ENCODE measurements at places on chromosomes 2 and 18.

DNA sequence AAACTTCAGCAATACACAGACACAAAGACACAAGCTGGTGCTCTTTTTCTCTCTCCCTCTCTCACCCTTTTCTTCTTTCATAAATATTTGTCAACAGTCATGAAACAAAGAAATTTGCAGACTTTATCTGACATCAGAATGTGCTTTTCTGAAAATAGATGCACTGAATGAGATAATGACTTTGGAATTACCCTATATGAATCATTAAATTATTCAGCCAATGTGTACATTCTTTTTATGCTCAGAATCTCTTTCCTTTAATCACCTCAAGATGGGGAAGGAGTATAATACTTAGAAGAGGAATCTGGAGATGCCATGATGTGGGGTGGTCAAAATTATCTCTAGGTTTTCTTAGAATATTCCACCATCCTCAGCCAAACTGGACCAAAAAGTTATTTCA is 289.9 kb downstream of the LRRTM1 start:
- H3K27ac ChIP-seq: no peak overlapping the region
- H3K4me1 ChIP-seq: no peaks in the 10 kb centered on the region
- H3K4me3 ChIP-seq: no peak overlapping the region
- H3K36me3 ChIP-seq: no peaks in the 10 kb centered on the region

DNA sequence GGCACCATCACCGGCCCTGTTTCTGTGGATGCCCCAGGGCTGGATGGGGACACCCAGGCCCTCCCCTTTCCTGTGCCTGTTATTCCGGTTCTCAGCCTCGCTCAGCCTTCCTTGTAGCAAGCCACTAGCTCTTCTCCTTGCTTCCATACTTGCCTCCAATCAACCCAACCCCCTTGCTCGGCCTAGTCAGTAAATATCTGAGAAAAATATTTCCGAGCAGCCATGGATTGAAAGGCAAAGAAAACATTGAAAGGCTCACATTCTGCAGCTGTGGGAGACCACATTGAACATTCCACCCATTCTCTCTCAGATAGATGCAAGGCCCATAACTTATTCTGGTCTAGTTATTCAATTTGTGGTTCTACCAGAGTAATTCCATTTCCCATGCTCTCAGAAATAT is 114.9 kb downstream of the SPP2 start:
- H3K36me3 ChIP-seq: no peaks in the 10 kb centered on the region
- no peak overlapping the region for H3K27ac ChIP-seq
- H3K4me3 ChIP-seq: no peak overlapping the region
- DNase-seq: no peak
- peaks cover 19% of the 10 kb centered on the region for H3K4me1 ChIP-seq

DNA sequence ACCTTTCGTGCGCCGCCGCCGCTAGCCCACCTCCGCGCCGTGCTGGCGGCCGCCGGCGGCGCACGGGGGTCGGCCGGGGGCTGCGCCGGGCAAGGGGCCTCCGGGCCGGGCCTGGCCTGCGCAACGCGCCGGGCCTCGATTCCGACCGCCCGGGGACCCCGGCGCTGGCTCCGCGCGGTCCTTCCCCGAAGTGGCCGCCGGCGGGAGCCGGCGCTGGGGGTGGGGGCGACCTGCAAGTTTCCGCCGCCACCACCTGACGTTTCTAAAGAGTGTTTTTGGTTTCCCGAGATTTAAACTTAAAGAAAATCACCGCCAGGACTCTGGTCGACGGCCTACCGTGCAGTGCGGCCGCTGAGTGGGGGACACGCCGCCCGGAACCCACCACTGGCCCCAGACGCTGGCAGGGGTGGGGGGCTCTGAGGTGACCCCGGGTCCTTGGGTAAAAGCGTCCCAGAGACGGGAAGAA is 3.8 kb upstream of the GATA6 start:
- no peak overlapping the region for H3K27ac ChIP-seq
- DNase-seq: no peak
- no peaks in the 10 kb centered on the region for H3K36me3 ChIP-seq
- H3K27me3 ChIP-seq: peaks cover 80% of the 10 kb centered on the region
- H3K4me3 ChIP-seq: no peak overlapping the region

DNA sequence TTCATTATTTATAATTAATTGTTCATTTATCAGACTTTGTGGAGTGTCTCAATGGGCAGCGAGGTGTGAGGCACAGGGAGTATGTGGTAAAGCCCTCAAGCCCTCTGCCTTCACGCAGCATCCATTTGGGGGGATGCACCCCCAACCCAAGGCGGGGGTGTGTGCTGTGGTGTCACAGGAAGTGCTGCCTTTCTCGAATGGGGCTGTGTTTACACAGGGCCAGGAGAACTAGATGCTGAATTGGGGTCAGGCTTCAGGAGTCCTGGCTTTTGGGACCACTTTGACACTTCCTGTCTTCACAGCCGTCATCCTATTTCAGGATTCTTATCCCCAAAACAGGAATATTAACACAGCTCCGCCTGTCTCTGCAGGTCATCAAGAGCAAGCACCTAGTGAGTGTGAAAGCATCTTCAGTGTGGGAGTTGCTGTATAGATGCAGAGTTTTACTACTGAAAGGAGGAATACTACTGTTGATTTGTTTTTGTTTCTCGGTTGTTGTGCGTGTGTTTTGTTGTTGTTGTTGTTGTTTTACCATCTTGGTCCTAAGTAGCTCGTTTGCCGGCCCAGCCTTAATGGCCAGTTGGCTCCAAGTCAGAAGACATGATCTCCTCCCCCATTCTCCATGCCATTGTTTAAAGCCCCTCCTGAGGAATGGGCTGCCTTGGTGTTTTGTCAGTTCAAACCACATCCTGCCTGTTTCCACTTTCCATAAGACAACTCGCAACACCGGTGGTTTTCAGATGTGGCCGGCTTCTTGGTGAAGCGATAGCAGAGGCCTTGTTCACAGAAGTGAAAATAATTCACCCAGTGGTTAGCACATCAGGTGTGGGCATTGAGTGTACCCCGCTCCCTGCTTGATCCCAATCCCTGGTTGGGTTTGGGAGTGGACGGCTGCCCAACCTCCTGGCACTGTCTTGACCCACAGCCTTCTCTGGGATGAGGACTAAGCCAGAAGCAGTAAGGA is 221.3 kb downstream of the BCL2 start:
- peak overlapping the region; percentile 11 for H3K4me3 ChIP-seq
- no peaks in the 10 kb centered on the region for H3K36me3 ChIP-seq
- H3K4me1 ChIP-seq: peaks cover 27% of the 10 kb centered on the region
- DNase-seq: peak; percentile 45
- H3K27me3 ChIP-seq: no peaks in the 10 kb centered on the region
- peak overlapping the region; percentile 3 for H3K27ac ChIP-seq

DNA sequence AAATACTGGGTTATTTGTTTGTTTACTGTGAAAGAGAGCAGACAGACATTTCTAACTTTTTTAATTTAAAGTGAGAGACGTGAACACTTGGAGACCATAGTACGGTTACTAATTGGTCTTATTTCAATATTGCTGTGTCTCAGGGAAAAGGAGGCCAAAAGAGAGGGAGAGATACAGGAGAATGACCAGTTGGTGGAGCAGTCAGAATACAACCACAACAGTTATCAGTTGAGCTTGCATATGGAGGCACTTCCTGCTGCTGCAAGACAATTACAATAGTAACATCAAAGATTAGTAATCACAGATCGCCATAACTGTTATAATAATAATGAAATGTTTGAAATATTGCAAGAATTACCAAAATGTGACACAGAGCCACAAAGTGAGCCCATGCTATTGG is 58.2 kb downstream of the TWSG1 start:
- H3K27ac ChIP-seq: no peak overlapping the region
- no peak overlapping the region for H3K4me3 ChIP-seq
- H3K27me3 ChIP-seq: no peaks in the 10 kb centered on the region
- no peak for DNase-seq

- H3K4me1 ChIP-seq: peaks cover 14% of the 10 kb centered on the region
- H3K27me3 ChIP-seq: no peaks in the 10 kb centered on the region
- no peak overlapping the region for H3K27ac ChIP-seq
- no peak for DNase-seq
- no peaks in the 10 kb centered on the region for H3K36me3 ChIP-seq
Measured at GRCh38 chr2:136386046-136386445, 268.1 kb upstream of the CXCR4 start.

DNA sequence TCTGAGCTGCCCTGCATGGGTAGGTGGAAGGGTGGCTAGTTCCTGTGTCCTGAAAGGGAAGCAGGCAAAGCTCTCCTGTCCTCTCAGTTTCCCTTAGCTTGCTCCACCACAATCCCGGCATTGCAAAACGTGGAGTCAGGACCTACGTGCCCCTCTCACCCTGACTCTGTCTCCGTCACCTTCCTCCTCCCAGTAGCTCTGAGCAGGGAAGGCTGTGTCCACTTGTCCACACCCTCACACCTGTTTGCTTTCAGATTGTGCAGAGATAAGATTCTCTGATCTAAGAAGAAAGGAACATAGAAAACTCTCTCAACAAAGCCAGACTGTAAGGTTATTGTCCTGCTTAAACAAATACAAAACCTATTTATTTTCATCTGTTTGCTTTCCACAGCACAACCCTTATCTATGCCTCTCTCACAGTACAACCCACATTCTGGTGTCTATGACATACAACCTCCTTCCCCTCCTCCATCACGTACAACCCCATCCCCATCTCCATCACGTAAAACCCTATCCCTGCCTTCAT is 79.0 kb downstream of the ALPK2 start:
- DNase-seq: no peak
- peaks cover 3% of the 10 kb centered on the region for H3K4me1 ChIP-seq
- no peak overlapping the region for H3K4me3 ChIP-seq
- no peak overlapping the region for H3K27ac ChIP-seq
- H3K27me3 ChIP-seq: no peaks in the 10 kb centered on the region
- H3K36me3 ChIP-seq: no peaks in the 10 kb centered on the region

GRCh38 chr2:199462956-199463692 is 5.4 kb upstream of the SATB2 start:
- H3K27me3 ChIP-seq: peaks cover 75% of the 10 kb centered on the region
- H3K36me3 ChIP-seq: no peaks in the 10 kb centered on the region
- H3K27ac ChIP-seq: no peak overlapping the region
- peak overlapping the region; percentile 75 for H3K4me3 ChIP-seq
- peak; percentile 50 for DNase-seq

- H3K36me3 ChIP-seq: no peaks in the 10 kb centered on the region
- H3K4me3 ChIP-seq: no peak overlapping the region
- DNase-seq: no peak
- H3K27ac ChIP-seq: no peak overlapping the region
- H3K4me1 ChIP-seq: no peaks in the 10 kb centered on the region
Measured at GRCh38 chr2:239739206-239739605, 285.9 kb downstream of the NDUFA10 start.

- no peak overlapping the region for H3K27ac ChIP-seq
- no peaks in the 10 kb centered on the region for H3K36me3 ChIP-seq
- H3K27me3 ChIP-seq: no peaks in the 10 kb centered on the region
- no peak overlapping the region for H3K4me3 ChIP-seq
- no peak for DNase-seq
- no peaks in the 10 kb centered on the region for H3K4me1 ChIP-seq
Measured at GRCh38 chr2:70627211-70627898, 73.7 kb upstream of the TGFA start.

- no peaks in the 10 kb centered on the region for H3K27me3 ChIP-seq
- no peak overlapping the region for H3K4me3 ChIP-seq
- H3K4me1 ChIP-seq: no peaks in the 10 kb centered on the region
Measured at GRCh38 chr2:223062396-223062795, 10.4 kb downstream of the KCNE4 start.

DNA sequence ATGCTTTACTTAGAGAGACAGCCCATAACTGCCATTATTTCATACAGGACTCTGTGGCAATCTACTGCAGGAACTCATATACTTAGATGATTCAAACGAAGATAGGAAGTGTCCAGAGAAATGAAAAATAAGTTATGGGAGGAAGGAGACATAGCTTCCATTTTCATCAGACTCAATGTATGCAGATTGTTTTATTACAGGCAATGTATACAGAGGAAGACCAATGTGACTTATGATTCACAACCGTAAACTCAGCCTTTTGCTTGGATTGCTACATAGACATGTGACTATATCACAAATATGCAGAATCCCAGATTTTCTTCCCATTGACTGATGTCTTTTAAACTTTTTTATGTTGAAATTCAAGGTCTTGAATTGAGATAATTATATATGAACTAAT is 793.4 kb downstream of the SATB2 start:
- H3K27ac ChIP-seq: no peak overlapping the region
- no peaks in the 10 kb centered on the region for H3K4me1 ChIP-seq
- no peak for DNase-seq
- no peak overlapping the region for H3K4me3 ChIP-seq
- H3K36me3 ChIP-seq: no peaks in the 10 kb centered on the region

DNA sequence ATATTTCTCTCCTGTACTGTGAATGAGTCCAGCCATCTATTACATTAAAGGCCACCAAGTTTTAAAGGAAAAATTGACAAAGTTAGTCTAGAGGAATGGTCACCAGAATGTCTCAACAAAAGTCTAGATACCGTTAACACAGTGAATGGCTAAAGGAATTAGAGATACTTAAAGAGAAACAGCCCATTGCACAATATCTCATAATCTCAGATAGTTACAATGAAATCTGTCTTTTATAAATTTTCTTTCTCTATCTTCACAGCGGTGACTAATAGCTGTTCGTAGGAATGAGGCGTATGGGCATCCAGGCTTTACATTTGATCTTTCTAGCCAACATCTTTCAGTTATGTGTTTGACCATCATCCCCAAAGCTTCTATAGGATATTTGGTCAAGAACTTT is 30.6 kb downstream of the R3HDM1 start:
- H3K4me1 ChIP-seq: no peaks in the 10 kb centered on the region
- H3K27me3 ChIP-seq: no peaks in the 10 kb centered on the region
- H3K36me3 ChIP-seq: peaks cover 4% of the 10 kb centered on the region
- no peak overlapping the region for H3K4me3 ChIP-seq

DNA sequence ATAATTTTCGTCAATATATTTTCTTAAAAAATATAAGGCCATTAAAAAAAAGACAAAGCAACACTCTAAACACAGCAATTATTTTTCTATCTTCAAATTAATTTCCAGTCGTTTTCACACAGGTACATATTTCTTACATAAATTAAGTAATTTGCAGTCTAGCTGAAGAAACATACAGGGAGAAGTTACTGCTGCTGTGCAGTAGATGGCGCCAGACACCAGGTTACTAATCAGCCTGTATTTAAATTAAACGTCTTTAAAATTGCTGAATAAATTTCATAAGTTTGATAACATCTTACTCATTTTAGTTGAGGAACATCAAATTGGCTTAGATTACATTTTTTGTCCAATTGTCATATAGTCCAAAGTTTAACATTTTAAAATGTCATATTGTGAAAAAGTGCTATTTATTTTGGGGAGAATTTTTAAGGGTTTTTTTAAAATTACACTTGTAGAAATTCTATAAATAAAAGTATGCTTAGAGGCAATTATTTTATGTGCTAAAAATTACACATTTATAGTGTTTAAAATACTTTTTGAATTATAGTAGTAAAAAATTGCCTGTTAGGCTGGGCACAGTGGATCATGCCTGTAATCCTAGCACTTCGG is 88.4 kb downstream of the PMAIP1 start:
- no peak overlapping the region for H3K4me3 ChIP-seq
- H3K27ac ChIP-seq: no peak overlapping the region
- H3K36me3 ChIP-seq: no peaks in the 10 kb centered on the region
- H3K4me1 ChIP-seq: no peaks in the 10 kb centered on the region
- H3K27me3 ChIP-seq: no peaks in the 10 kb centered on the region
- peak; percentile 66 for DNase-seq

All from T-cell (primary cell).